ENCODE measurements at places on chromosomes 5 and 9.

DNA sequence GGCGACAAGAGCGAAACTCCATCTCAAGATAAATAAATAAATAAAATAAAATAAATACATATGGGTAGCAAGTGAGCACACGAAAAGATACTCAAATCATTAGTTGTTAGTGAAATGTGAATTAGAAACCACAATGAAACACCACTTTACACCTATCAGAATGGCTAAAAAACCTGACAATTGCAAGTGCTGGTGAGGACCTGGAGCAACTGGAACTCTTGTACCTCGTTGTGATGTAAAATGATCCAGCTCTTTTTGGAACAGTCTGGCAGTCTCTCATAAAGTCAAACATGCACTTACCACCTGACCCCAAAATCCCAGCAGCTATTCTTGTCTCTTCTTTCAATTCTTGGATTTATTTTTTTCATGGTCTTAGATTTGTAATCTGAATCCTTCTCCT lies 69.2 kb upstream of the FBXW11 start:
- DNase-seq: no peak

GRCh38 chr5:108461628-108462367 lies 79.9 kb upstream of the FBXL17 start:
- DNase-seq: no peak

GRCh38 chr9:131194762-131195161 lies 69.4 kb downstream of the NUP214 start:
- DNase-seq: no peak

DNA sequence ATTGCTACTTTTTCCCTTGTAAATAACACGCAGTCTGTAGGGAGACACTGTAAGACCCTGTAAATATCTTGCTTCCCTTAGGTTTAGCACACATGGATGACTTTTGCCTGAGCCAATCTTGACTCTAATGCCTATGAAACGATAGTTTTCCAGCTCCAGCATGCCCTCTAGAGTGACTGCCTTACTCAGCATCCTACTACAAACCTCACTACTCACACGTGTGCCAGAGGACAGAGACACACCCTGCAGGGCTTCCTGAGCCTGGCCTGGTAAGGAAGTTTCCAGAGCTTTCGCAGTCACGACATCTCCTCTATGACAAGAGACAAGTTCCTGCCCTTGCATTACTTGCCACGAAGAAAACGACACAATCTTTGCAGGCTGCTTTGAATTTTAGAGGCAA lies 138.1 kb downstream of the ATPSCKMT start:
- no peak for DNase-seq

GRCh38 chr5:64977779-64978178 lies 209.0 kb downstream of the CWC27 start:
- DNase-seq: no peak

DNA sequence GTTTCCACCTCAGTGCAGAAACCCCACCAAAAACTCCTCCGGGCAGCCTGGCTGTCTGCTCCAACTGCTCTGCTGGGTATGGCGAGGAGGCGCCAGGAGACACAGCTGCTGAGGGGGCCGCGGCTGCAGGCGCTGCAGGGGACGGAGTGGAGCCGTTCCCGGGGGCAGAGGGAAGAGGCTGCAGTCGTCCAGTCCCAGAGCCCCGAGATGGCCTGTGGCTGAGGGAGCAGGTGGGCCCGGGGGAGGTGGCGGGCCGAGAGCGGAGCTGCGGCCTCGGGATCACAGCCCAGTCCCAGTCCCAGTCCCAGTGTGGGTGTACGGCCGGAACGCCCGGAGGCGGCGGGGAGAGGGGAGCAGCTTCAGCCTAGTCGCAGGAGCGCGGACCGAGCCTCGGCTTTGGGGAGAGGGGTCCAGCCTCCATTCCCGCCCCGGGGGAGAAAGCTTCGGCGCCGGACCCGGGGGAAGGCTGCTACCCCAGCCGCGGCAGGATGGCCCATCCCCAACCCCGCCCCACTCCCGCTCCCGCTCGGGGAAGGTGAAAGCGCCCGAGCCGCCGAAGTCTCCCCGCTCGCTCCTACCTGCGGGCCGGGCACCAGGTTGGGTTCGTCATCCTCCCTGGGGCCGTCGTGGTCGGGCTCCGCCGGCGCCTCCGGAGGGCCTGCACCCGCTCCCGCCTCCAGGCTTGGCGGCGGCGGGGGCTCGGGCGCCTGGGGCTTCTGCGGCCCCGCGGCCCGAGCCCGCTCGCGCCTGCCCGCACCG lies 513 bp downstream of the FAM193B start:
- DNase-seq: no peak

- no peak for DNase-seq
Measured at GRCh38 chr5:73135429-73136054, 15.2 kb downstream of the TMEM171 start.

- DNase-seq: no peak
Measured at GRCh38 chr5:126938466-126938865, 91.9 kb downstream of the MARCHF3 start.

GRCh38 chr9:23825700-23826099 lies 340 bp downstream of the ELAVL2 start:
- no peak for DNase-seq

DNA sequence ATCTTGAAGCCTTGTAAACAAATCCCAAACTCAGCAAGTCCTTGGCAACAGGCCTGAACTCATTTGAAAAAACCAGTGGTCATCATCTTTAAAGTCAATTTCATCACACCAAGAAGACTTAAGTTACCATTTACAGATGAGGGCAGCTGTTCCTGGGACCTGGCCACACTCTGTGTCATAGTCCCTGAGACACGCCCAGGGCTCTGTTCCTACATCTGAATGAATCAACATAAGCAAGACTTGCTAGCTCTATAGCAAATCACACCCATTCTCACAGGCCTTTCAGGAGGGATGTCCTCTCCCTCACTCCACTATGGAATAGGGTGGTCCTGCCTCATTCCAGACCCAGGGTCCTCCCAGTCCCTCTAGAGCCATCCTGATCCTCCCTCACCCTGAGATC lies 142.8 kb downstream of the NSG2 start:
- no peak for DNase-seq

DNA sequence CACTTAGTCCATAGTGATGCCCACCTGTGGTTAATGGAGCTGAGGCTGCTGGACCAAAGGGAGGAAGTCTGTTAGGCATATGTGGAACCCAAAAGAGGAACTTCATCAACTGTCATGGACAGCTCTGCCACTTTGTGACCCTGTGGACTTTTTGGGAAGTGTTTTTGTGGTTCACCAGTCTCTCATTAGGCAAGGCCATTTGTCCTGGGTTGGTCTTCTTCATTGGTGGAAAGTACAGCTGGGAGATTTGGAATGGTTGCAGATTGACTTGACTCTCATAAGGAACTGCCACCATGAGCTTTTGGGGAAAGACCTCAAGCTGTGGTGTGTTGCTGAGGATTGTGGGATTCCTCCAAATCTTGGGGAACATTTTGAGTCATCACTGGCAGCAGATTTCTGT lies 31.9 kb upstream of the IL12B start:
- no peak for DNase-seq

GRCh38 chr9:33449715-33450114 lies 2.3 kb upstream of the AQP3 start:
- DNase-seq: no peak

DNA sequence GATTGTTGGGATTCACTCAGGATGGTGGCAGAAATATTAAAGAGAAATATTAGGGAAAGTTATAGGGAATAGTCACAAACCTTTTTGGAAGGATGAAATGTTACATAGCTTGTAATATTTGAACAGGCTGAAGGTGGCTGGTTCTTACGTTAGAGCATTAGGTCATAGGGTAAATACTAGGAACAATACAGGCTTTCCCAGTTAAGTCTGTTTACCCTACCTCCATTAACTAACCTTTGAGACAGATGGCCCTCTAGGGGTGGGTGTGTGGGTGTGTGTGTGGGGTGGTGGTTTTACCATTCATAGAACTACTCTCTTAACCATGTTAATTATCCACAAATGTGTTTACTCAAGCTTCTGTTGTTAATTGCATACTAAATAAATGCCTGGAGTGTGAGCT lies 94.3 kb upstream of the STK32A start:
- no peak for DNase-seq

All from esophagus squamous epithelium (tissue), 5 donors.